ENCODE measurements at places on chromosomes 7 and 10.

GRCh38 chr10:120387326-120387725 is 69.7 kb upstream of the PLPP4 start:
- no peak for DNase-seq

DNA sequence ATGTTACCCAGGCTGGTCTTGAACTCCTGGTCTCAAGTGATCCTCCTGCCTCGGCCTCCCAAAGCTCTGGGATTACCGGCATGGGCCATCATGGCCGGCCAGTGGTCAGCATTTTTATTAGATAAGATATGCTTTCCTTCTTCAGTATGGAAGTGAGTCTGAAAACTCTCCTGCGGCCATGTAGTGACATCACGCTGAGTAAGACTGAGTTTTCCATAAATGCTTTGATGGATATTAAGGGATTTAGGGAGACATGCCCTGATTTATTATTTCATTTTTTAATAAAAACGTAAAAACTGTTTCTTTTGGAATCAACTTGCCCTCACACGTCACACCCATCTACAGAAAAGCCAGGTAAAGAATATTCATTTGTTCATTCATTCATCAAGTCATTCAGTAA is 48.4 kb downstream of the DYNC1I1 start:
- DNase-seq = no peak

DNA sequence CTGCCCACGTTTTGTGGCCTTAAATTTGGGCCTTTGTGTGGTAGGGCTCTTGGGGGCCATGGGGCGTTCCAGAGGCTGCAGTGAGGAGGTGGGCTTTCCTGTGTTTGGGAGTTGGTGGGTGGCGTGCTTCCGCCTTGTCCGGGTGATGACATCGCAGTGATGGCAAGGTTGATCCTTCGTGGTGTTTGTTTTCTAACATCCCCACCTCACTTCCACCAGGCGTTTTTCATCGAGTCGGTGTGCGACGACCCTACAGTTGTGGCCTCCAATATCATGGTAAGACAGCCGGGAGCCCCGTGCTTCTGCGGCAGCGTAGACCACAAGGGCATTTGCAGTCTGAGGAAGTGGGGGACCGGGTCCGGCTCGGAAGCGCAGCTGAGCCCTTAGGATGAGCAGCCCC is 14.2 kb downstream of the PFKFB3 start:
- DNase-seq = no peak

DNA sequence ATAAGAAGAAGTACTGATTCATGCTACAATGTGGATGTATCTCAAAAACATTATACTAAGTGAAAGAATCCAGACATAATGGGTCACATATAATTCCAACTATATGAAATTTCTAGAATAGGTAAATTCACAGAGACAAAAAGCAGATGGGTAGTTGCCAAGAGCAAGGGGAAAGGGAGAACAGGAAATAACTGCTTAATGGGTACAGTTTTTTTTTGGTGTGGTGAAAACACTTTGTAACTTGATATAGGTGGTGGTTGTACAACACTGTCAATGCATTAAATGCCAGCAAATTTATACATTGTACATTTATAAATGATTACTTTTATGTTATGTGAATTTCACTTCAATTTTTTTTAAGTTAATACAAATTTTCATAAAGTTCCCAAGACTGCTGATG is 19.4 kb upstream of the LRRN3 start:
- no peak for DNase-seq

DNA sequence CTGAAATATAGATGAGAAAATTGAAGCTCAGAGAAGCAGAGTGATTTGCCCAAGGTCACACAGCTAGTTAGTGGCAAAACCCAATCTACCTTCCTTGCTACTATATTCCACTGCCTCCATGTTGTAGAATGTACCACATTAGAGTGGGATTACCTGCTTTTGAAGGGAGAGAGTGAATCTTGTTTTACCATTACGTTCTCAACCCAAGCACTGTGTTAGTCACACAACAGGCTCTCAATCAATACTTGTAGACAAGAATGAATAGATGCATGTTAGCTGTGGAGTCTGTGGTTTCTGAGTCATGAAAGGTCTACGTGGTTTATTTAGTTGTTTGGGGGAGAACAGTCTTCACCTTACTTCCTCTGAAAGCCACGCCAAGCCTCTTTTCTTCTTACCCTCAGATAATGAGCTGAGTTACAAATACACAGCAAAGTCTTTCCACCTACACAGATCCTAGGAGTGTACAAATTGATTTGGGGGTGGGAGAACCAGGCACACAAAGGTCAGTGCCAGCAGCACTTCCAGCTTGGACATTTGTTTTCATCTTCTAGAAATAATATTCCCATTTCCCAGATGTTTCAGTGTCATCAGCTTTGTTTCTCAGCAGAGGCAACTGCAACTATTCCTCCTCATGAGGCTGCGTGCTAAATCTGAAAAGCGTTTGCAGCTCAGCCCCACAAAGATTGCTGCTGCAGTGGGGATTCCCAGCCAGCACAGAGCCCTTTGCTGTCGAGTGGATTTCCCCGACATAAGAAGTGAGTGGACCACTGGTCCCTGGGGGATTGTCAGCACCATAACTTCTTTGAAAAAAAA is 71.5 kb upstream of the ADO start:
- peak; percentile 69 for DNase-seq

DNA sequence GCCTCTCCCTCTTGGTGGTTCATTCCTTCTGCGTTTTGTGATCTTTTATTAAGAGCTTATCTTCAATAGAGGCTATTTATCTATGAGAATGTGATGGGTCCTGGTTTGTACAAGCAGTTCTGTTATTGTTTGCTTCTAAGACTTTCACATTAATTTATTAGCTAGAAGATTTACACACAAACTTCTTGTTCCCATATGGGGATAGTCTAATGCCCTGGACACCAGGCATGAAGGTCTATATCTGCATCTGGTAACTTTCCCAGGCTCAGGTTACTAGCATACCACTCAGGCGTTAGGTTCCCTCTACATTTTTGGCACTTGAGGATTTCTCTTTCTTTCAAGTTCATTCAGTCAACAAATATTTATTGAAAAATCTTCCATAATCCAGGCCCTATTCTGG is 7.7 kb downstream of the XPNPEP1 start:
- no peak for DNase-seq

DNA sequence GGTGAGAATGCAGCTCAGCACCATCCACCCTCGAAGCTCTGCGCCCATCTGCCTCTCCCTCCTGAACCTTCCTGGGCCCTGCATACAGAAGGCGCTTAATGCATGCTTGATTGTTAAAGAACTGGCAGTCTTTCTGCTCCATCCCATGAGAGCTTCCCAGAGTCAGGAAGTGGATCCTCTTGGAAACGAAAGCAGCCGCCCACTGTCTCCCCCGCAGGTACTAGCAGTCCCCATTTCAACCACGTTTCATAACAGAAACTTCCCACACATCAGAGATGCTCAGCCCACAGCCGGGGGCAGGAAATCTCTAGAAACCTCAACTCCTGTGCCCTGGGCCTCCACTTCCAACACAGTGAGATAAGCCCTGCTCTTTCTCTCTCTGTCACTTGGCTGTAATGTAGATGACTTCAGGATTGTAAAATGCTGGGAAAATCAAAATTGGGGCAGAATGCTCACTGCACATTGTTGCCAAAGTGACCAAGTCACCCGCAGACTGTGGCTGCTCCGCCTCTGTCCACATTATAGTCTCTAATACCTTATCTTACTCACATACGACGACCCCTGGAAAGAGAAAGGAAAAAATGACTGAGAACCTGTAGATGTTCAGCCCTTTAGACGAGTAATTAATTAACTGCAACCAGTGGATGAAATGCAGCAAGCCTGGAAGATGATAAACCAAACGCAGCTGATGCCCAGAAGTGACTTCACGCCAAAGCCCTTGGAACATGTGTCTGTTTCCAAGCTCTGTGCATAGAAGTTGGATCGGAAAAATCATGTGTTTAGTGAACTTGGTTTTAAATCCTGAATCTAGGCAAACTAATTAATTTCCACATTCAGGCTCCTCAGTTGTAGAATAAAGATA is 28.5 kb downstream of the GSDME start:
- no peak for DNase-seq

GRCh38 chr7:120838281-120838682 is 19.7 kb downstream of the TSPAN12 start:
- no peak for DNase-seq

DNA sequence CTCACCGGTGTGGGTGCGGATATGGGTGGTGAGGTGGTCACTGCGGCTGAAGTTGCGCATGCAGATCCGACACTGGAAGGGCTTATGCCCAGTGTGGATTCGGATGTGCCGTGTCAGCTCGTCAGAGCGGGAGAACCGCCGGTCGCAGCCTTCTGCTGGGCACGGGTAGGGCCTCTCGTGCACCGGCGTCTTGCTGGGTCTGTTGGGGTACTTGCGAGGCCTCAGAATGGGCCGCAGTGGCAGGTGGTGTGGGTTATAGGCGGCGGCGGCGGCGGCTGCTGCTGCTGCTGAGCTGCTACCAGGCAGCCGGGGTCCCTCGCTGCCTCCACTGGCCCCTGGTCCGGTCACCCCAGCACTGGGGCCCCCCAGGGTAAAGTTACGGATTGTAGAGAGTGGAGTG is 2.7 kb downstream of the EGR2 start:
- no peak for DNase-seq

DNA sequence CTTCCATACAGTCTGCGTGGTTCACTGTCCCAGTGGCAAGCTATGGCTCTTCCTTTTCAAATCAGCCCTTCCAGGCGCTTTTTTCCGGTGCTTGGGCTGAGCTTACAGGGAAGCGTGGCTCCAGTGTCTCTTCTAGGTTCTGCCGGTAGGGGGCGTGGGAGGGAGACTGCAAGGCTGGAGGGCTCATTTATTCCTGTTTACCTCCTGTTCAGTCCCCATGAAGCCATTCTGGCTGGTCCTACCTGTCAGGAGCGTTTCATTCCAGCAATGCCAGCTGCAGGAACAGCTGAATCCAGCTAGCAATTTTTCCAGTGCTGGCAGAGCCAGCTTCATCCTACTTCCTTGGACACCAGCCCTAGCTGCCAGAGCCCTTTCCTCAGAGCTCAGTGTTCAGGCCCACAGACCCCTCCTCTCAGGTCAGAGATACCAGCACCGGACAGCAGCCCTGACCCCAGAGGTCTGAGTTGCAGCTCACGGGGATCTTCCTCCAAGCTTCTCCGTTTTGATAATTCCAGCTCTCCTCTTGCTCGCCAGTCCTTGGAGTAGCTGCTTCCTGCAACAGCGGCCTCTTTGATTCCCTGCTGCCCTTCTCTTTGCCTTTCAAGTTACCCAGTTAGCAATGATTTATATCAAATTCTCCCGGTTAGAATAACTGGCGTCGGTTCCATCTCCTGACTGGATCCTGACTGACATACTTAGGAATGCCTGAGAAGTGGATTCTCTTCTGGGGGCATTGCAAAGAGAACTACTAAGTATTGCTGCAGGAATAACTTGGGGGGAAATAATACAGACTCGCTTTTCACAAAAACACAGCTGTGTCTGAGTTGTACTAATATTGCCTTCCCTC is 129.8 kb downstream of the FRMD4A start:
- no peak for DNase-seq

GRCh38 chr10:7310076-7310475 is 100.8 kb downstream of the SFMBT2 start:
- DNase-seq = no peak

DNA sequence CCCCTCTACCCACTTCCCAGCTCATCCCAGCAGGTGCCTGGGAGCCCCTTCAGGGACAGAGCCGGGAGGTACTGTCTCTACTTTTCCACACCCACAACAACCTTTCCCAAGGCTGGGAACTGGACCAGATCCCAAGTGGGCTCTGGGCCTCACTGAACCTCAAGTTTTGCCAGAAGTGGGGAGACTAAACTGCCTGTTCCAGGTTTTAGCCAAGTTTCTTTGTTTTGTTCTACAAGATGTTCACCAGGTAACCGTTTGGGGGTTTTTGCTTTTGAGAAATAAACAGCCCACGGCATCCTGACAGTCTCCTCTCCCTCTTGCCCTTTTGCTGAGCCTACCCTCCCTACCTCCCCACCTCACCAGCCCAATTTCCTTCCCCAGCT is 10.6 kb upstream of the EMX2 start:
- no peak for DNase-seq

- DNase-seq = no peak
Measured at GRCh38 chr10:43437141-43437870, 395 bp downstream of the ZNF487 start.

GRCh38 chr7:44665531-44666213 is 59.2 kb downstream of the OGDH start:
- no peak for DNase-seq

DNA sequence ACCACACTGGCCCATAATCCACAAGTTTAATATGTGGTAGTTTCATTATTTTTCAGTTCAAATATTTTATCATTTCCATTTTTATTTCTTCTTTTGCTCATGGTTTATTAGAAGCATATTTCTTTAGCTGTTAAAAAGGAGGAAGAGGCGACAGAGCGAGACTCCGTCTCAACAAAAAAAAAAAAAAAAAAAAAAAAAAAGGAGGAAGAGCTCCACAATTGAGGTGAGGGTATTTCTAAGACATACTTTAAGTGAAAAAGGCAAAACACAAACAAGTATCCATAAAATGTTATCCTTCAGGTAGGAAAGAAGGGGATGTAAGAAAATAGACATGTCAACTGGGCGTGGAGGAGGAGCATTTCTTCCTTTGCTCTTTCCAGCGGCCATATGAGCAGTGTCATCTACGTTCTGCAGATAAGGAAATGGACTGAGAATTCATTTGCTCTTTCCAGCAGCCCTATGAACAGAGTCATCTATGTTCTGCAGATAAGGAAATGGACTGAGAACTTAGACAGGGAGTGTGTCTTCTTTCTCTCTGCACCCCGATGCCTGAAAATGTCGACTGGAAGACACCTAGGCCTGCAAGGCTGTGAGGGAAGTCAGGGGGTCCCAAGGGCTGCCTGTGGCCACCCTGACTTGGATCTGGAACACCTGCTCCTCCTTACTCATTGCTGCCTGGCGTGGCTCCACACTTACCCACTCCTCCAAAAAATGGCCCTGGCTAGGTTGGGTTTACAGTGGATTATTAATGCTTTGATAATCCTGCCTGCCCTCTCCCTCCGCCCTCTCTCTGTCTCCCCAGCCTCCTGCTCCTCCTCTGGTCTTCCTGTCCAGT is 18.9 kb upstream of the RAMP3 start:
- no peak for DNase-seq

GRCh38 chr7:143237366-143237765 is 15.5 kb downstream of the TAS2R40 start:
- no peak for DNase-seq

GRCh38 chr7:37399876-37400421 is 48.7 kb downstream of the ELMO1 start:
- DNase-seq = no peak

DNA sequence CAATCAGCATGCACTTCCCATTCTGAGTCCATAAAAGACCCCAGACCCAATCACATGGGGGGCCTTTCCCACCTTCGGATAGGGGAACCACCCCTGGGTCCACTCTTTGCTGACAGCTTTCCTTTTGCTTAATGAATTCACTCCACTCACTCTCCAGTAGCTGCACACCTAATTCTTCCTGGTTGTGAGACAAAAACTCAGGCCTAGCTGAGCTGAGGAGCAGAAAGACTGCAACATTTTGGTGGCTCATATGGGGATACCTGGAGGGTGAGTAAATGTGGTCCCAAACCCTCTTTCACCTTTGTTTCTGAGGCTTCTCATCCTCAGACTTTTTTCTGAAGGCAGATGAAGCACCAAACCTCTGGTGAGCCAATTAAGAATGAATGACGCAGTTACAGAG is 138.1 kb downstream of the WDR11 start:
- no peak for DNase-seq

- no peak for DNase-seq
Measured at GRCh38 chr10:127406018-127406550, 143.0 kb upstream of the NPS start.
